ENCODE measurements at places on chromosomes 2 and 18. TPM values are rescaled to one million over a fixed set of nuclear protein-coding genes. Genes with fewer than 3 reads are reported as not detected.

FAM117B gene
- 28.4 TPM for total RNA-seq

TGIF1 gene
- 61.4 TPM for total RNA-seq

DNA sequence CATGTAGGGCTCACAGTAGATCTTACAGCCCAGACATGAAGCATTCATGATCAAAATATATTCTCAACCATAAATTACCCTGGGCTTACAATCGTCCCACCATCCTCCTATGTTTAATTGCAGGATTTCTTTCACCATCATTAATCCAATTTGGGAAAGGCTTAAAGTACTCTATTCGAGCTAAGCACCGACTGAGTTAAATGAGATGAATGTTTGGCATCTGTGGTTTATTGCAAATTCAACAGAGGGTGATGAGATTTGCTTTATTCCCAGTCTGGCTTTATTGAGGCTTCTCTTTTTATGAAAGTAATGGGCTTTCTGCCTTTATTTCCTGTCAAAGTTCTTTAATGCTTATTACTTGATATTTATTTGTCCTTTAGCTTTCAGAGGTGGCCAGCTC, 159.0 kb downstream of the METTL4 start:
- H3K27ac ChIP-seq, result no peak overlapping the region
- H3K4me1 ChIP-seq, result no peaks in the 10 kb centered on the region
- DNase-seq, result no peak
- no peaks in the 10 kb centered on the region for H3K36me3 ChIP-seq
- no peak overlapping the region for H3K4me3 ChIP-seq

DNA sequence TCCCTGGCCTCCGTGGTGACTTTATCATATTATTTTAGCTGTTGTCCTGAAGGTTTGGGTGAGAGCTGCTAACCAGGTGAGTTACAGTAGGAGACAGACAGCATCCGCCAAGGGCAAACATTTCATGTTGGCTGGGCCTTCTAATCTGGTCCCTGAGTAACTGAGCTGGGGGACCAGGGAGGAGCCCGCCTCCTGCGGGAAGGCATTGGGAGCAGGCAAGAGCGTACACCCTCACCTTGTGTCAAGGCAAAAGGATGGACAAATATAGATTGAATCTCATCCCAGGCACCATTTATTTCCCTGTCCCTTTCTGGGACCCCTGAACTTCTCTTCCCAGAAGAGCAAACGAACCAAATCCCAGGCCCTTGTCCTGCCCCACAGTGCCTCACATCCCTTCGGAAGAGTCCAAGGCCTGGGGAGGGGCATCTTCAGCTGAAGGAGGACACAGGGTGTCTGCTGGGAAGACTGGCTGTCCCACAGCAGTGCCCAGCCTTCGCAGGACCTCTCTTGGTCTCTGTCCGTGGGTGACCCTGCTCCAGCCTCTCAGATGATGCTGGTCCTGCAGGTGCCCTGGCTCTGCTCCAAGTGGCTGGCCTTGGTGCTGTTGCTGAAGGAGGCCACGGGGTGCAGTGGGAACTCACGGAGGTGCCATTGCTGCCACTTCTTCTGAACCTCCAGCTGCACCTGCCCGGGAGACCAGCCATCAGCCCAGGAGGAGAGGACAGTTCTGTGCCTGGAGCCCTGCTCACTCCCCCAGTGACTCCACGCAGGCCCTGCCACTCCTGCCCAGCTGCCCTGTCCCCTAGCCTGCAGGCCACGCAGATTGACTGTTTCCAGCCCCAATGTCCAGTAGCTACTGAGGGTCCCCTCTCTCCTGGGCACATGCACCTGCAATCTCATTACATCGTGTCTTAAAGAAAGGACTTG, 8.2 kb downstream of the TMEM37 start:
- peaks cover 38% of the 10 kb centered on the region for H3K27me3 ChIP-seq
- no peak overlapping the region for H3K4me3 ChIP-seq
- DNase-seq, result no peak
- no peak overlapping the region for H3K27ac ChIP-seq
- H3K4me1 ChIP-seq, result no peaks in the 10 kb centered on the region

DNA sequence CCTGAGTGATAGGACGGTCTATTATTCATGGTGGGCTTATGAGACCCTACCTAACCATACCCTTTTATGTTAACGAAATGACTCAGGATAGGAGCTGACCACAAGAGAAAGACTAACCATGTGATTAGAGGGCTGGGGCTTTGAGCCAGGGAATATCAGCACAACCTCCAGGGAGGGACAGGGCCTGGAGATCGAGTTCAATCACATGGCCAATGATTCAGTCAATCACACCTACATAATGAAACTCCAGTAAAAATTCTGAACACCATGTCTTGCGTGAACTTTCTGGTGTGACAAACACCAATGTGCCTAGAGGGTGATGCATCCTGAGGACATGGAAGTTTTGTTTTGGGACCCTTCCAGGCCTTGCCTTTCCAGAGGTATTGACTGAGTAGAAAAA, 2.2 kb upstream of the TEX51 start:
- H3K4me3 ChIP-seq, result no peak overlapping the region
- no peaks in the 10 kb centered on the region for H3K36me3 ChIP-seq
- no peak overlapping the region for H3K27ac ChIP-seq
- no peaks in the 10 kb centered on the region for H3K27me3 ChIP-seq
- DNase-seq, result no peak

DNA sequence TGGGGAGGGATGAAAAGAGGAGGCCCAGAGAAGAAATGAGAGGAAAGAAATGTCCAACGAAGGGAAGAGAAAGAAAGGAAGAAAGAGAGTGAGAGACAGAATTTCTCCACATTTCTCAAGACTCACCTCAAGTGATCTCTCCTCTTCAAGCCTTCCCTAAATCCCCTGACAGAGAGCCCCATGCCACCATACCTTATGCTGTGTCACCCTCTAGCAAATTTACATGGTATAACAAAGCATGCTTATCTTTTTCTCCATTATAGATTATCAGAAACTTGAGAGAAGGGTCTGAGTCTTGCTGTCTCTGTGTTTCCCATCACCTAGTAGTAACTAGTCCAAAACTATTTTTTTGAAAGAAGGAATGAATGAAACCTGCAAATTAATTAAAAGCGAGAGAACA, 1208.4 kb downstream of the DPP10 start:
- no peaks in the 10 kb centered on the region for H3K36me3 ChIP-seq
- DNase-seq, result no peak
- H3K4me3 ChIP-seq, result no peak overlapping the region
- H3K27me3 ChIP-seq, result no peaks in the 10 kb centered on the region
- H3K4me1 ChIP-seq, result no peaks in the 10 kb centered on the region

DNA sequence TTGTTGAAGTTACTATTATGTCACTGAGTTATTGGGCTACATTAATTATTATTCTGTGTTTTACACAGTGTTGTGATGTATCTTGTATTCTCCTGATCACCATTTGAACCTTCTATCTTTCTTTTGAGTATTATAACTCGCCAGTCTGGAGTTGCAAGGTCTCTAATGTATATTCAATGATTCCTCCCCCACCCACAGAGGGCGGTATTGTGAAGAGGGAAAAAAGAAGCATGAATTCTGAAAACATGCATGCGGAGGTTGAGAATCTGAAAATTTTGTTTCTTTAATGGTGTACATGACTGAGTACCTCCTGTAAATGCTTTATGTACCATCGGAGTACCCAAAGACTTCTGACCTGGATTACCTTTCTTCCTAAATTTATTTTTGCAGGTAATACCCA, 266.6 kb downstream of the NR4A2 start:
- H3K27ac ChIP-seq, result no peak overlapping the region
- no peaks in the 10 kb centered on the region for H3K4me1 ChIP-seq
- H3K36me3 ChIP-seq, result no peaks in the 10 kb centered on the region
- DNase-seq, result no peak
- no peaks in the 10 kb centered on the region for H3K27me3 ChIP-seq

DNA sequence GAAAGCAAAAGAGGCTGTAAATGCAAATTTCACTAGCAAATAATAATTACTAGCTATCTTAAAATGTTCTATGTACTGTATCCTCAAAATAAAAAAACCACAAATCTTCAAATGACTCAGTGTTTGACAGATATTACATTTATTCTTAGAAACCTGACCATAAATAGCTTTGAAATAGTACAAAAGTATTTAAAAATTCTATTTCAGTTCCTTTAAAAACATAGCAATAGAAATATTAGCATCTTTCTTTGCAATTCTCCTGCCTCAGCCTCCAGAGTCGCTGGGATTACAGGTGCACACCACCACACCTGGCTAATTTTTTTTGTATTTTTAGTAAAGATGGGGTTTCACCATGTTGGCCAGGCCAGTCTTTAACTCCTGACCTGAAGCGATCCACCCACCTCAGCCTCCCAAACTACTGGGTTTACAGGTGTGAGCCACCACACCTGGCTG, 50.6 kb downstream of the MSH6 start:
- peaks cover 80% of the 10 kb centered on the region for H3K36me3 ChIP-seq
- no peak for DNase-seq
- H3K4me1 ChIP-seq, result no peaks in the 10 kb centered on the region
- no peak overlapping the region for H3K4me3 ChIP-seq
- no peak overlapping the region for H3K27ac ChIP-seq

DNA sequence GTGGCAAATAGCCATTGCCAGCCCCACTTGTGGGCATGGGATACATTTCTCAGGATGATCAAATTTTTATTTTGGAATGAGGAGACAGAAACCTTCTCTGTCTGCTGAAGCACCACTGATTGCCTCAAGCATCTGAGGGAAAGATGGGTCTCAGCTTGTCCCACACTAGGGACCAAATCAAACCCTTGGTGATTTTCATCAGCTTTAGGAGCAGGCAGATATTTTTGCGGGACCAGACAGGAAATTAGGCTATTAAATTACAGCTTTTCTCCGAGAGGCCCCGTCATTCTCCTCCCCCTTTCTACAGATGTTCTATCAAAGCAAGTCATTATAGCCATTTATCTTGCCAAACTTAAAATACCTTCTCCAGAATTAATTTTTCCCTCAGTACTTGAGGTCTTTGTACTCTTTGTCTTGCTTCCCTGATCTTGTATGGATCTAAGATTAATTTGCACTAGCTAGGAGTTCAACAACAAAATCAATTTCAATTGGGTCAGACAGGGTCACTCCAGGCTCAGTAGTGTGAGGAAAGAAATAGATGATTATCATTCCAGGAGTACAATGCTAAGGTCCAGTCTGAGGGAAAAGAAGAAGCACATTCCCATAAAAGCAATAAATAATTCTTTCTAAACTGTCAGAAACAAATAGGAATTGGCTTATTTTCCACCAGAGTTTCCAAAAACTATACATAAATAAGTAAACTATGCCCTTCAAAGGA, 818.1 kb upstream of the SOX11 start:
- no peak overlapping the region for H3K4me3 ChIP-seq
- no peaks in the 10 kb centered on the region for H3K4me1 ChIP-seq
- no peaks in the 10 kb centered on the region for H3K27me3 ChIP-seq
- no peaks in the 10 kb centered on the region for H3K36me3 ChIP-seq
- no peak for DNase-seq

DNA sequence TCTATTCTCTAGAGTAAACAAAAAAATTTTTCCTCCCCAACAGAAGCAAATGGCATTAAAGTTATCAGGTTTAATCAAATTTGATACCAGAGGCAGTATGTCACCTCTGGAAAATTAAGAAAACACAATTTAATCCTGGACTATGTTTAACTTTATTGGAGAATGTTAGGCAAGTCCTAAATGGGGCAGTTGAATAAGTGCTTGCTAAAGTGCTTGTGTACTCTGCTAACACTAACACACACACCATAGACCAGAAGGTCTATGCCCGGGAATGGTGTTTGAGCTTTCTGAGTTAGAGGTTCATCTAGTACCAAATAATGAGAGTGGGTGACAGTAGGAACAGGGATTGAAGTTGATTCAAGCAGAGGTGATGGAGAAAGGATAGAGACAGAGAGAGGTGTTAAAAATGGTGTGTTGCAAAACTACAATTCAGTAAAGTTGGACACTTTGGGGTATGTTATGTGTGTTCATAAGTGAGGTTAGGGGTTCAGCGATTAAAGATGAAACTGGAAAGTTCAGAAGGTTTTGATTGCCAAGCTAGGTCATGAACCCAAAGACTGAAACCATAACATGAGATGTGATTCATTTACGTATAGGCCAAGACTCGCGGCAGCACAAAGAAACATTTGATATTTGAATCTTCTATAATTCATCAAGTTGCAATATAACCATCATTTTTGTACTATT, 40.5 kb upstream of the PEX13 start:
- H3K27me3 ChIP-seq, result no peaks in the 10 kb centered on the region
- H3K27ac ChIP-seq, result no peak overlapping the region
- H3K4me3 ChIP-seq, result no peak overlapping the region
- DNase-seq, result no peak

DNA sequence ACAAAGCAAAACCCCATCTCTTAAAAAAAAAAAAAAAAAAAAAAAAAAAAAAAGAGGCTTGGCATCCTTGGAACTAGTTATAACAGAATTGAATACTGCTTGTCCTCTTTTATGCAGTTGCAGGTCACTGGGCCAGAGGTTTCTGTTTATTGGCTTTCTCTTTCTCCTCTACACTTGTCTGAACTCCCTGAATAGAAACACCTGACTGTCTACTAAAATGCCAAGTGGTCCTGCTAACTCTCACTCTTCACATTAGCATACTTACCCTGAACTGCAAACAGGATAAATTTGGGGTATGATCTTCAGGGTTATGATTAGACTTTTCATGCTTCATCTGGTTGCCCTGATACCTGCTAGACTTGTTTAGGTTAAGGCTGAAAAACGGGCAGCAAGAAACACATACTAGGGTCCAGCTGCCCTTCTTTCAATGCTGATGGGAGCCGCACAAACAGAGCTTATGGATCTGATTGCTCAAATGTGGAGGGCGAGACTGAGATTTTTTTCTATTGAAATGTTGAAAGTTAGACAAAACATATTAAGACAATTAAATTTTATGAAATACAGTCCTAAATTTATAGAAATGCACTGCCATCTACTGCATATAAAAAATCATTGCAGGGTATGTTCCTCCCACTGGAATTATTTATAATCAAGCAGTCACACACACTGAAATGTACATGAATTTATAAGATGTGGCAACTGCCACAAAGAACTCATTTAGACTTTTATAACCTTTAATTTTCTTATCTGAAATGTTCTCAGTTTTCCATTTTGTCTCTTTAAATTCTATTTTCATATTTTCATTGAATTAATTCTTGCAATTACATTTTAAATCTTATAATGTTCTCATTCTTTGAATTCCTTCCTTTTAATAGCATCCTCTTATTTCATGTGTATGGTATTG, 40.8 kb downstream of the GTF3C3 start:
- DNase-seq, result no peak
- no peaks in the 10 kb centered on the region for H3K4me1 ChIP-seq
- H3K27me3 ChIP-seq, result no peaks in the 10 kb centered on the region
- H3K4me3 ChIP-seq, result no peak overlapping the region

GRCh38 chr18:61821748-61822147, 71.1 kb downstream of the RNF152 start:
- DNase-seq, result no peak
- no peak overlapping the region for H3K27ac ChIP-seq
- H3K27me3 ChIP-seq, result no peaks in the 10 kb centered on the region
- H3K36me3 ChIP-seq, result no peaks in the 10 kb centered on the region

- H3K27ac ChIP-seq, result no peak overlapping the region
- H3K4me3 ChIP-seq, result no peak overlapping the region
- peaks cover 25% of the 10 kb centered on the region for H3K36me3 ChIP-seq
- DNase-seq, result no peak
- H3K27me3 ChIP-seq, result no peaks in the 10 kb centered on the region
These were observed 25.8 kb downstream of the CASP10 start for GRCh38 chr2:201208563-201209252.
